ENCODE measurements at places on chromosomes 4 and X. TPM values are rescaled to one million over a fixed set of nuclear protein-coding genes. Genes with fewer than 3 reads are reported as not detected.

- no peak for DNase-seq
Measured at GRCh38 chr4:72320223-72320948, 248.6 kb downstream of the ADAMTS3 start.

- peak; percentile 97 for DNase-seq
Measured at GRCh38 chr4:169619958-169620879, at the start of gene CLCN3. TSS of gene CLCN3 (plus strand) at chr4:169620578. CDS start at chr4:169635929, 15,351 bp downstream.

MUC7 gene
- not detected for total RNA-seq

COL4A6 gene
- 2.2 TPM for total RNA-seq

DNA sequence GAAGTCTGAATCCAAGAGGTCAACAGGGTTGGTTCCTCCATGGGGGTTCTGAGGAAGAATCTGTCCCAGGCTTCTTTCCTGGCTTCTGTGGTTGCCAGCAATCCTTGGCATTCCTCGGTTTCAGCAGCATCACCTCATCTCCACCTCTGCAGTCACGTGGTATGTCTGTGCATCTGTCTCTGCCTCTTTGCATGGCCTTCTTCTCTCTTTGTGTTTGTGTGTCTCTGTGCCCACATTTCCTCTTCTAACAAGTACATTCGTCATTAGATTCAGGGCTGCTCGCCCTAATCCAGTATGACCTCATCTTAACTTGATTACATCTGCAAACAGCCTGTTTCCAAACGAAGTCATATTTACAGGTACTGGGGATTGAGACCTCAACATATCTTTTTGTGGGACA, 114.0 kb downstream of the BCOR start:
- no peak for DNase-seq

DNA sequence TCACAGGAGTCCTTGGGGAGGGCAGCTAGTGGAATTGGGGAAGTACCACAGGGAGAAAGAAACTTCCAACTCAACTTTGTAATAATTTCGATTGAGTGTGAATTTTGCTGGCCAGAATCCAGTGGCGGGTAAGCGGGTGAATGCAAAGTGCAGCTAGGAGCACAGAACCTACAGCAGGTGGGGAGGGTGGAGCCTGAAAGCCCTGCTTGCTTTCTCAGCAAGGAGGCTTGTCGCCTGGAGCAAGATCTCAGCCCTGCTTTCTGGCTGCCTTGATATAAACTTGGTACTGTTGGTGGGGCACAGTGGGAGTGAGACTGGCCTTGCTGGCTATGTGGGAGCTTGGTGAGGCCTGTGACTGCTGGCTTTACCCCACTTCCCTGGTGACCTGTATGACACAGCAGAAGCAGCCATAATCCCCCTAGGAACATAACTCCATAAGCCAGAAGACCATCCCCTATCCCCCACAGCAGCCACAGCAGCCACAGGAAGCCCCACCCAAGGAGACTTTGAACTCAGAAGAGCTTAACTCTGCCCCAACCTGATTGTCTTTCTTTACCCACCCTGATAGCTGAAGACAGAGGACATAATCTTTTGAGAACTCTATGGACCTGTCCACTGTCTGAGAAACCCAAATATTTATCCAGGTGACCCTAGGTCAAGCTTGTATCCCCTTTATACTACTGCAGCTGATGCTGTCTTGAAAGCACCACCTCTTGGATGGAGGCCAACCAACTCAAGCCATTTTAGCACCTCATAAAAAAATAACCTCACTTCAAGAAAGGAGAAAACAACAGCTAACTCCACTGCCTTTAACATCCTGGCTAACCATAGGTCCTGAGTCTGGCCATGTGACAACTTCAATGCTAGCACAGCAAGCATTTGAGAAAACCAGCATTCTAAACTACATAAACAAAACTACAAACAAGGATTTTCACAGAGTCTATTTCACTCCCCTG, 87.2 kb upstream of the PDE5A start:
- DNase-seq, result no peak

GRCh38 chr4:105236916-105237311, 90.2 kb downstream of the TET2 start:
- no peak for DNase-seq

C4orf50 gene
- under 0.01 TPM for total RNA-seq

GRCh38 chrX:137428766-137429591, 136.9 kb upstream of the ZIC3 start:
- no peak for DNase-seq

DNA sequence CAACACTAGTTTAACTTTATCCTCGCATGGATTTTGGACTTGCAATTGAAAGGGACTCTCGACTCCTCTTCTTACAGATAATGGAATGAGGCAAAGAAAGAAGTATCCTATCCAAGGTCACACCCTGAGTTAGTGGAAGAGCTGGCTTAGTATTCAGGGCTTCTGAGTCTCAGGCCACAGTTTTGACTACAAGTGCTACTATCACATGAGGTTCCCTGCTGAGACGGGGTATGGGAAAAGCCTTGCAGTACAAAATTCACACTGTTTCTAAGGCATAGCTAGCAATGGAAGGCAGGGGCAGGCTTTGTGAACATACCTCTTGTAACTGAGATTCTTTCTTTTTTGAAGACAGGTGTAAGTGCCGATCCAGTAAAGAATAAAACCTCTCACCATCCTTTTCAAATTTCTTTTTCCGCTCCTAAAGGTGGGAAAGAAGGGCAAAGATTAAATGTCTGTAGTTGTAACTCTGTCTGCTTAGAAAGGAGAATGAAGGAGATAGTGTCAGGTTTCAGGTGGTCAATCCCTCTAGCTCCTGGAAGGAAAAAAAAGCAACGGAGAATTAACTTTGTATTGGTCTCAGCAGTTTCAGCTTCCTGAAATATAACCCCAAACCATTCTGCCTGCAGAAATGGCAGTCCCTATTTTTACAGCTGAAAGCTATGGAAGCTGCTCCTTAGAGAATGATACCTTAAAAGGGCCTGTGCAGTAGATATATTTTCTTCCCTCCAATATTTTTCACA, 199.0 kb downstream of the OPHN1 start:
- no peak for DNase-seq

JAKMIP1 gene
- total RNA-seq, result not detected

GRCh38 chr4:71379126-71379525, 40.3 kb downstream of the SLC4A4 start:
- DNase-seq, result no peak

GRCh38 chrX:15194146-15194545, 75.7 kb downstream of the ASB9 start:
- DNase-seq, result no peak

SORCS2 gene
- total RNA-seq, result under 0.01 TPM

DNA sequence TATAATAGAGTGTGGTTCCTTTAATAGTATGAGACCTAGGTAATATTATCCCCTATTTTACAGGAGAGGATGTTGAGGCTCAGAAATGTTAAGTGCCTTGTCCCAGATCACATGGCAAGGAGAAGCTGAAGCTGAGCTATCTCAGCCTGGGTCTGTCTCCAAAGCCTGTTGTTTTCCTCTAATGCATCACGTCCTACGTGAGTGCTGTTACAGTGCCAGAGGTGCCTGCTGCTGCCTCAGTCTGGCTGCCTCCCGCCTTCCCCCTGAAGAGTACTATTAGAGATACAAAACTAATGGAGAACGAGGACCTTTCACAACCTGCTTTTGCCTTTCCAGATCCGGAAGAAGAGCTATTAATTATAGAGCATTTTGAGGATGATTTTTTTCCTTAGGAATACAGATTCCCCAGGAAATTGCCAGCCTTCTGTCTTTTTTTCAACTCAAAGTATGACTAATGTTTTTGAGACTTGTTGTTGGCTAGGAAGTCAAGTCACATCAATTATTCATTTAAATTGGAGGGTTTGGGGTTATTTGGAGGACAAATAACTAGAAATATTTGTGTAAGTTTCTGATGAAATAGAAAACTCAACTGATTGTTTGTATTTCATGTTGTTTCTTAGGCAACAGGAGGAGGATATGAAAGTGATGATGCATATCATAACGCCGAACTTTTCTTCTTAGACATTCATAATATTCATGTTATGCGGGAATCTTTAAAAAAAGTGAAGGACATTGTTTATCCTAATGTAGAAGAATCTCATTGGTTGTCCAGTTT, 43.9 kb upstream of the MTMR1 start:
- no peak for DNase-seq

DNA sequence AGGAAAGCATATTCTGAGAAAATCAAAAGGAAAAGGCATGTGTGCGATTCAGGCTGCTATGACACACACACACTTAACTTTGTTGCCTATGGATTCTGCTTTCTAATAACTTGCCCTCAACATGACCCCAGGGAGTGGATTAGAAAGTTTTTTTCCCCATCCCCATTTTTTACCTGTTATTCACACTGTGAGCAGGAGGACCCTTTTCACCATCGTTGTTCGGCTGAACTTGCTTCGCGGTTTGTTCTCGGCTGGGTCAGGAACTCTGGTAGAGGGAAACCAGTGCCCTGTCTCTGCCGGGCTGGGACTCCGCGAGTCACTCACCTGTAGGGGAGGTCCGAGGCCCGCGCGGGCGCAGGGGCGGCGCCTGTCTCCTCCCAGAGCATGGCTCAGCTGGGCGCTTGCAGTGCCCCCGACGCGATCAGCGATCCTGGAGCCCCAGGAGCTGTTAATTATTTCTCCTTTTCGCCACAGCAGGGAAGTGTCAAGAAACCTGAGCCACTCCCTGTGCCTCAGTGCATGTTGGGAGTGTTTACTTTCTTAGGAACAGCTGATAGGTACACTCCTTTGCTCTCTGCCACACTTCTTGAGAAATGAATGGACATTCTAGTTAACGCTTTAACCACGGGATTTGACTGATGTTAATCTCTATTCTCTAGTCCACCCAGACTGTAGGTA, at the start of gene RASSF6:
Gene RASSF6, minus strand, starts transcription at position 322 of the 678 bp plus-strand sequence. CDS start 8,641 bp downstream, outside the sequence.
- DNase-seq, result no peak

- no peak for DNase-seq
Measured at GRCh38 chr4:5693871-5694270, 14.5 kb downstream of the EVC2 start.

BDH2 gene
- 23.8 TPM for total RNA-seq

GRCh38 chr4:20194123-20195013, 57.3 kb upstream of the SLIT2 start:
- DNase-seq, result peak; percentile 23

SPANXC gene
- total RNA-seq, result not detected

DNA sequence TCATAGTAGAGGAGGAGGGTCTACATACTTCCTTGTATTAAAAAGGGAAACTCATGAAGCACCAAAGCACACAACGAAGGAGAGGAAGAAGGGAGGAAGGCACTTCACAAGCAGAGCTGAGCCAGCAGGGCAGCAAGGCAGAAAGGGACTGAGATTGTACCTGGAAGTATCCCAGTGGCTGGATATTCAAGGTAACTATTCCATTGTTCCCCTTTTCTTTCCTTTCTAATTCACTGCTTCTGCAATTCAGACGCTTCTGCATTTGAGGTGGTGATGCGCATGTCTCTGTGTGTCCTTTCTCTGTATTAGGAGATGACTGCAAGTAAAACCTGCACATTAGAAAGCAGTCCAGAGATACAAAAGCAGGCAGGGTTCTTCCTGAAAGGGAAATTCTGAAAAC, 54.9 kb downstream of the UBQLN2 start:
- no peak for DNase-seq

DNA sequence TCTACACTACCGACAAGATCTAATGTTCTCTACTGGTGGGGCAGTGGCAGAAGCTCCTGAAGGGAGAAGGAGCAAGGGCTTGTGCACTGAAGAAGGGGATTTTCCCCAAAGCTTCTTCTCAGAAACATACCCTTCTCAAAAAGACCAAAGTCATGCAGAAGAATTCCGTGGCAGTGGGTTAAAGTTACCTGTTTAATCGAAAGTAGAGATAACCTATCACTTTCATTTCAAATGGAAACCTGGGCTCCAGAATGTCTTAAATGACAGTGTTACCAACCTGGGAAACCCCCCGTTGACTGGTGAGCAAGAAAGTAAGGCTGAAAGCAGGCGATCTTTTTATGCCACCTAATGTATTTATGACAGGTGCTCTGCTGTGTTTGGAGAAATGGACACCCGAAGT, 92.5 kb upstream of the TEX13D start:
- no peak for DNase-seq

FRMPD4 gene
- not detected for total RNA-seq
